ENCODE measurements at places on chromosomes 13 and 19.

GRCh38 chr19:29004796-29005195 is 208.2 kb downstream of the UQCRFS1 start:
- no peak for DNase-seq

DNA sequence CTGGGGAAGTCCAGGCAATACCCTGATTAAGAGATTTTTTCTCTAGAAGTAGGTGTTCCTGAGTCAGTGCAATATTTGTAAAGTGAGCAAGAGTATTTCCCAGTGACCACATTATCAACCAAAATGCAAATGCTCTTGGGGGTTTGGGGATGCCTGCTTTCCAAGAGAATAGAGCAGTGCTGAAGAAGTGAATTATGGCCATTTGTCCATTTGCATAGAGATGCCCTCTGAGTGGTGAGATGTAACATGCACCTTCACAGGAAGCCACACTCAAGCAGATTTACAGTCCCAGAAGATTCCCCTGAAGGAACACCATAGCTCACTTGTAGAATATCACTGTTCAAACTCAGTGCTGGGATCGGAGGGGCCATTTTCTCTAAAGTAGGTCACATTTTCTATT is 71.8 kb downstream of the TNFSF11 start:
- no peak for DNase-seq

DNA sequence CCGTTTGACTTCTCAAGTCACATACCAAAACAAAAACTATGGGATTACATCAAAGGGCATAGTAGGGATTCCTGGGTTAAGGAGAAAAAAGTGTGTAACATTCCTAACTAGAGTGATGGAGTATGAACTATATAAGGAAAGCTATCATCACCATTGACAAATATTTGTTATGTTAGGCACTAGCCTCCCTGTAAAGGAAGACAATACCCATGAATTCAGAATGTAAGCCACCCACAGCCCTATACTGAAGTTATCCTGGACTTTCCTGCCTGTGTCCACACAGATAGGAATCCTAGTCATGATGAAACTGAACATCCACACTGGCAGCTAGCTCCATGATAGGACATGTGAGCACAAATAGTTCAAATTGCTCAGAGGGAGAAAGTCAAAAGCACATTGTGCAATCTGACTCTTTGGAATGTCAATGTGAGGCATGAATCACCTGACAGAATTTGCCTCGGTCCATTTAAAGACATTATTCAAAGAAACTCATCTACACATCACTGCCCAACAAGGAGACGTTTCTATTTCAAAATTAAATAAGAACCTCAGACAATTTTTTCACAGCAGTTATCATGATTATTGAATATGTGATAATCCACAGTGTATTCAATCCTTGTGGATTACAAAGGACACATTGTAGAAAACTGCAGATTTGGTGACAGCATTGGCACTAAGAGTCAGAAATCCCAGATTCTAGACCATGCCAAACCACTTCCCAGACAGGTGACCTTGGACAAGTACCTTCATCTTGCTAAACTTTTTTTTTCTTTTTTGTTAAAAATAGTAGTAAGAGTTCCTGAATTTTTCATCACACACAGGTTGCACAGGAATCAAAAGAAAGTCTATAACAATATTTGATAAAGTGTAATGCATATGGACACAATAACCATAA is 529.3 kb downstream of the IRS2 start:
- peak; percentile 85 for DNase-seq

DNA sequence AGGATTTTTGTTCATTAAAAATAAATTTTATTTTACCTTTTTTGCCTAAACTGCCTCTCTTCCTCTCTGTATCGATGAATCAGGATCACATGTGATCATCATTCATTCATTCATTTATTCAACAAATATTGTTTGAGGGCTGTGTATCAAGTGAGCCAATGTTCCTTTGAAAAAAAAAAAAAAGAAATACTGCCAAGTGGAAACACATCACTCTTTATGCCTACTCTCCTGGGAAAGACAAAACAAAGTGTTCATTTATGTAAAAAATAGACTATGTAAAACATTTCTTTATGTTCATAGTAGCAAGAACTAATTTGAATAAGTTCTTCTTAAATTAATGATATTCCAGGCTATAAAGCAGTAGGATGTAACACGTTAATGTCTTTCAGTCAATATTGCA is 233.1 kb downstream of the POSTN start:
- DNase-seq, result no peak

GRCh38 chr19:47757617-47758442 is 12.5 kb downstream of the NOP53 start:
- DNase-seq, result no peak
